ENCODE measurements at places on chromosomes 4 and X. TPM values are rescaled to one million over a fixed set of nuclear protein-coding genes. Genes with fewer than 3 reads are reported as not detected.

SPIN2A gene
- total RNA-seq, result not detected

SMAD1 gene
- total RNA-seq, result 39.2 TPM

KCND1 gene
- total RNA-seq, result 1.6 TPM

- DNase-seq, result no peak
Observed at GRCh38 chr4:139828966-139829664, 163.5 kb downstream of the MGST2 start.

GRCh38 chr4:164012396-164013027, 518.0 kb downstream of the TMA16 start:
- DNase-seq, result no peak

DNA sequence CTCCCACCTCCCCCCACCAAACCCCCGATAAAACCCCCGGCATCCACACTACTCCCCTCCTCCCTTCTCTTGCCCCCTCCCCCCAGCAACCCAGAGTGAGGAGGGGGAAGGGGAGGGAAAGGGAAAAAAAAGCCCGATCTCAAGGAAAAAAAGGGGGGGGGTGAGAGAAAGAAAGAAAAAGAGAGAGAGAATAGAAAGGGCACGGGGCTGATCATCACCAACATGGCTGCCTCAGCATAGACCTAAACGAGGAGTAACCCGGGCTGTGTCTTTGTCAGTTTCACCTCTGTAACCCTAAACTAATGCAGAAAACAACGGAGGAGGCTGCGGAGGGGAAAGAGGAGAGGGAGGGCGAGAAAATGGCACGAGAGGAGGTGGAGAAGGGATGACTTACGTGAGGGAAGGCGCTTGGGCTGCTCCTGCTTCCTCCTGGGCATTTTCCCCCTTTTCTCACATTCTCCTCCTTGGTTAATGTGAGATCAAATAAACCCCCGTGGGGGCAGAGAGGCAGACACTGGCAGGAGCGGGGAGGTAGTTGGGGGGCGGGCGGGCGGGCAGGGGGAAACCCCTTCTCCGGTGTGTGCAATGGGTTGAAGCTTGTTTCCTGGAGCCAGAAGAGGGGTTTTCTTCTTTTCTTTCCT, 532 bp downstream of the ZNF827 start:
- no peak for DNase-seq

- DNase-seq, result no peak
Observed at GRCh38 chrX:41720125-41720779, 3.7 kb upstream of the GPR82 start.

- no peak for DNase-seq
Observed at GRCh38 chr4:67556436-67556835, 2.1 kb upstream of the STAP1 start.

DNA sequence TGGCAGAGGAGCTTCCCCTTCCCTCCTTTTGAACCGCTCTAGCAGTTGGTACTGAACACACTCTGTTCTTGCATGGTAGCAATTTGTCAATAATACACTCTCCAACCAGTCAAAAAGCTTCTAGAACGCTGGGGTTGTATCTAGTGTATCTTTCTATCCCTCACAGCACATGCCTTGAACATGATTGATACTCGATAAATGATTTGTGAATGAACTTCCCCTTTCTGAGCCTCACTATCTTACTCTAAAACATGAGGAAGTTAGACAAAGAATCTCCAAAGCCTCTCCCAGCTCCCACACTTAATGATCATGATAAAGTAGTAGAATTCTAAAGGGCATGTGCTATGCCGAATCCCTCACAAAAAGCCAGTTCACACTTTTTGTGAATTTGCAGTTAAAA, 64.4 kb downstream of the DLG3 start:
- no peak for DNase-seq

DNA sequence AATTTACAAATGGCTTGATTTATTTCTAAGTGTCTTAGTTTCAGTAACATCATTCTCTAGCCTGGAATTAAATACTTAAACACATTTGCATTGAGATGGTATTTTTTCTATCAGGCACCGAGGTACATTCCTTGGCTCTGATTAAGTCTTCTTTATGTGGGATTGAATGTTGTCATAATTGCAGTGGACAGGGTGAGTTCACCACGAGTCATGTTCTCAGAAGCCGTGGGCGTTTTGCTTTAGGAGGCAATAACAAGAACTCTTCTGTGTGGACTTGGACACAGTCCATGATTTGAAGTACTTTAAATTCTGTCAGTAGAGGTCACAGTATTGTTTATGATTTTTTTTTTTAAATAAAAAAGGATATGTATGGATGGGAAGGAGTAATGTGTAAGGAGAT, 57.1 kb upstream of the EFHC2 start:
- DNase-seq, result peak; percentile 78

GRCh38 chr4:10684631-10685030, at the start of gene CLNK:
CLNK (minus strand) TSS chr4:10684768; CDS start chr4:10667869, 16,899 bp downstream.
- no peak for DNase-seq

- no peak for DNase-seq
Observed at GRCh38 chr4:55018521-55018920, 106.9 kb downstream of the KDR start.

DNA sequence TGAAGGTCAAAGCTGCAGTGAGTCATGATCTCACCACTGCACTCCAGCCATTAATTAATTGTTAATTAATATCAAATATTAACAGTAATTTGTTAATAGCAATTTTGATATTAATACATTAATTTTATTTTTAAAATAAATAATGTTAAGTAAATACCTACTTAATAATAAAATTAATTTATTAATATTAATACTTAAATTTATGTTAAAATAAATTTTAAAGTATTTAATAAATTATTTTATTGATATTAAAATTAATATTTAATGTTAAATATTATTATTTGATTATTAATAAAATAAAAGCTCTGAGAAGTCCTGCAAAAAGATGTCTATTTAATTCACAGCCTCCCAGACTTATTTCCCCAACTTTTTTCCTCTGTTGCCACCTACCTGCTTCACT, 25.1 kb upstream of the TRIM2 start:
- no peak for DNase-seq

Data from kidney epithelial cell (primary cell).